ENCODE measurements at places on chromosomes 2 and 18.

GRCh38 chr2:96584017-96584416, 47.5 kb downstream of the ARID5A start:
- DNase-seq: no peak

GRCh38 chr2:30414961-30415360, 32.1 kb upstream of the LCLAT1 start:
- no peak for DNase-seq

DNA sequence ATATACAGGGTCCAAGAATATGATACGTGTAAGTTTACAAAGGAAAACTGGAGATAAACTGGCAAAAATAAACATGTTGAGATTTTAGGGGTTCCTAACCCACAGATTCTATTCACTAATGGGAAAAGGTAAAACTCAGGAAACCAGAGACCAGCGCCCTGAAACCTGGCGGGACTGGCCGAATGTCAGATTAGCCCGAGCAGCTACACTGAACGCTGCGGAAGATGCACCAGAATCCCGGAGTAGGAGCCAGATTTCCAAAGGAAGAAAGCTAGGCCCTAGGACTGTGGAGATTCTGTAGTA, 679 bp upstream of the WDR75 start:
- no peak for DNase-seq

GRCh38 chr2:239093952-239094351, 246.1 kb downstream of the TWIST2 start:
- no peak for DNase-seq

GRCh38 chr18:58412844-58413666, 215.8 kb downstream of the ALPK2 start:
- DNase-seq: no peak

DNA sequence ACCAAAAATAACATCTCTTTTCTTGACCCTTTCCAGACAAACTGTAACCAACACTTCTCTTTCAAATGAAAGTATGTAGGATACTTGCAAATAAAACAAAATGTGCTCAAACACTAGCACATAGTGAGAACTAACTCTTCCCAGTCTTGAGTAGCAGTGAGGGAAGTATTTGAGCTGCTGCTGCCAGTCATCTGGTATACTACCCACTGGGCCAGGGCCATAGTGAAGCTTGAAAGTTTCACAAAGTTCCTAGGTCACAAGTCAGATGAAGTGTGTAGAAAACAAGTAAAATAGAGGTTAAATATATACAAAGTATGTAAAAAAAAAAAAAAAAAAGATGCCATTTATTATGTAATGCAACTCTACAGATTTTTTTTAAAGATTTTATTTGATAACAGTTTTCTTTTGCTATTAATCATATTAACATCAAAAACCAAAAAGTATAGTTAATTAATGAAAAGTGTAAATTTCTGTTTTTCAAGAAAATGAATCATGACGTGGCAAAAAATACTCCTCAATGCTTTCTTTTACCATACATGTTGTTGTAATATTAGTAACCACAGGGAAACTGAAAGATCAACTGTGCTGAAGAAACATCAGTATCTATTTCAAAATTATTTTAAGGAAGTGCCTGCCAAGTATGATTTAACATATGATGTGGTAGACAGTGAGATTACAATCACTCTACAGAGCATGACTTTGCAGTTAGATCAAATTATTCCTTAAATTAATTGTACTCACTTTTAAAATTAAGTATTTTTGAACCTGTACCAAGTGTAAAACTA, 21.6 kb upstream of the TRIB2 start:
- DNase-seq: no peak

- DNase-seq: no peak
Measured at GRCh38 chr2:206273905-206274304, 558 bp upstream of the ZDBF2 start.

DNA sequence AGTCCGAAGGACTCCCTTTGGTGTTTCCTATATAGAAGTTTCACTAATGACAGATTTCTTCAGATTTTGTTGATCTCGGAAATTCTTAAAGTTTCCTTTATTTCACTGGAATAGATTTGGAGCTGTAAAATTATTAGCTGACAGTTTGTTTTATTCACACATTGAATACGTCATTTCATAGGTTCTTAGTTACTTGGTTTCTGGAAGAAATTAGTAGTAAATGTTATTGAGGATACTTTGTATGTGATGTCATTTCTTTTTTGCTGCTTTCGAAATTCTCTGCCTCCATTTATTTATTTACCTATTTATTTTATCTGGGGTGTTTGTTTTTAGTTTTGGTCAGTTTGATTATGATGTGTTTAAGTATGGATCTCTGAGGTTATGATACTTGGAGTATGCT, 1205.9 kb upstream of the GYPC start:
- DNase-seq: no peak

DNA sequence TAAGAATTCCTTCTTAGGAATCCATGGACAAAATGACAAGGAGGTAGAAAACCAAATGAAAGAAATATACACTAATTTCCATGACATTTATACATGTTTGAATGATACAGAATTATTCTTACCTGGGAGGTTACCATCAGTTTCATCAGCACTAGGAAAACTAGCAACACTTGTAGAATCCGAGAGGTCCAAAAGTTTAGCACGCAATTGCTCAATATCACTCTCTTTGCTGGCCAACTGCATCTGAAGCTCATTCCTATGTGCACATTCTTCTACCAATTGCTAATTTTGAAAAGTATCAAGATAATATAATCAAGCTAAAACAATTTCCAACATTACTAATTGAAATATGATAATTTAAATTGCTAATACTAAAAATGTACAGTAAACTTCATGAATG, 144.8 kb downstream of the ROCK1 start:
- DNase-seq: no peak

GRCh38 chr2:157439824-157440186, 4.1 kb downstream of the CYTIP start:
- DNase-seq: peak; percentile 74

DNA sequence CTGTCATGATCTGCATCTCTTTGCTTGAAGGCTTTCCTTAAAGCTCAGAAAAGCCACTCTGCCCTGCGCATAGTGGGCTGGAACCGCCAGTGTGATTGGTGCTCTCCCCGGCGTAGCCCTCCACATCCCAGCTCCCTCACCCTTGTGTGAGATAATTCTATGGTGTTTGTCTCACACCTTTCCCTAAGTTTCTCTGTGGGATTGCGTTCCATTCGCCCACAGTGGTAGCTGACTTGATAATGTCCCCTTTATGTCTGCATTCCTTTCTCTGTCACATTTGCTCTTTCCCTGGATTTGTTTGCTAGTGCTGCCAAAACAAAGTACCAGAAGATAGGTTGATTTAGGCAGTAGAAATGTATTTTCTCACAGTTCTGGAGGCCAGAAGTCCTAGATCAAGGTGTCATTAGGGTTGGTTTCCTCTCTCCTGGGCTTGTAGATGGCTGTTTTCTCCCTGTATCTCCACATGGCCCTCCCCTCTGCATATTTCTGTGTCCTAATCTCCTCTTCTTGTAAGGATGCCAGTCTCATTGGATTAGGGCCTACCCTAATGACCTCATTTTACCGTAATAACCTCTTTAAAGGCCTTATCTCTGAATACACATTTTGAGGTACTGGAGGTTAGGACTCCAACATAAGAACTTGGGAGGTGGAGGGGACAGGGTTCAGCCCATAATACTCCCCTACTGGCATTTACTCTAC, 7.4 kb upstream of the TMEM87B start:
- DNase-seq: no peak

GRCh38 chr18:7548221-7548620, 18.9 kb upstream of the PTPRM start:
- no peak for DNase-seq

DNA sequence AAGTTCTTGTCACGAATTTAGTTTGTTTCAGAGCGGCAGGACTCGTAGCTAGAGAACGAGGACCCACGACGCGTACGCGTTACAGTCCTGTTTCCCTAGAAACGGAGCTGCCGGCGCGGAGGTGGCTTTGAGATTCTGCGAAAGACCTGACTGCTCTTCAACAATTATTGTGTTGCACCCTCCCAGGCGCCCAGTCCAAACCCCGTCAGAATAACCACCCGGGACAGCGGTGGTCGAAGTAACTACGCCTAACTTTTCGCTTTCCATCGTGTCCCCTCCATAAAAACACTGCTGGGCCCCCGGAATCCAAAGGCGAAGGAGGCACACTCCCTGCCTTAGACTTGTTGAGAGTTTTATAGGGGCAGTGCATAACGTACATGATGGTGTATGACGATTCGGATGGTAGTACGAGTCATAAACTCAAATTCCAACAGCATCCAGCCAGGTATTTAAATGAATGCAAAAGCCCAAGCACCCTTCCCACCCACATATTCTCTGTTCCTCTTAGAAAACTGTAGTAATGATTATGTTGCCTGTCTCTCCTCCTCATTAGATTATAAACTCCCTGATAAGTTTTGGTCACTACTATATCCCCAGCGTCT, 651 bp upstream of the STAM2 start:
- no peak for DNase-seq

DNA sequence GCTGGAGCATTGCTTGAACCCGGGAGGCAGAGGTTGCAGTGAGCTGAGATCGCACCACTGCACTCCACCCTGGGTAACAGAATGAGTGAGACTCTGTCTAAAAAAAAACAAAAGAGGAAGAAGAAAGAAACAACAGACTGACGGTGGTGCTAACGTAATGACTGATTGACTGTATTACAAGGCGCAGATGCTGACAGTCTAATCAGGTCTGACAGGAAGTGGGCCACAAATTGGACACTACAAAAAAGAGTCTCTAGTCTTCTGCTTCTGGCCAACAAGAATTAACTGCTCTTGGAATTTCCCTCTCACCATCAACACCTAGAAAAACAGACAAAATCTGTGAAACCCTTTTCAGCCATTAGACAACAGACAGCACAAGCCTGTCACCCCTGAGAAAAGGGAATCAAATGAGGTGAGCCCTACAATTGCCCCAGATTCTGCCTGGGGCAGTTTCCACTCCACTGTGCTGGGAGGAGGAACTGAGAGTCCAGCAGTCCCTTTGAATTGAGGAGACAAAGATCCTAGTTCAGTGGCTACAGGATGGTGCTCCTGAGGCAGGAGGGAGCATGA, 43.3 kb downstream of the SNED1 start:
- DNase-seq: no peak

- DNase-seq: no peak
Measured at GRCh38 chr2:188813315-188813714, 160.9 kb upstream of the COL3A1 start.

DNA sequence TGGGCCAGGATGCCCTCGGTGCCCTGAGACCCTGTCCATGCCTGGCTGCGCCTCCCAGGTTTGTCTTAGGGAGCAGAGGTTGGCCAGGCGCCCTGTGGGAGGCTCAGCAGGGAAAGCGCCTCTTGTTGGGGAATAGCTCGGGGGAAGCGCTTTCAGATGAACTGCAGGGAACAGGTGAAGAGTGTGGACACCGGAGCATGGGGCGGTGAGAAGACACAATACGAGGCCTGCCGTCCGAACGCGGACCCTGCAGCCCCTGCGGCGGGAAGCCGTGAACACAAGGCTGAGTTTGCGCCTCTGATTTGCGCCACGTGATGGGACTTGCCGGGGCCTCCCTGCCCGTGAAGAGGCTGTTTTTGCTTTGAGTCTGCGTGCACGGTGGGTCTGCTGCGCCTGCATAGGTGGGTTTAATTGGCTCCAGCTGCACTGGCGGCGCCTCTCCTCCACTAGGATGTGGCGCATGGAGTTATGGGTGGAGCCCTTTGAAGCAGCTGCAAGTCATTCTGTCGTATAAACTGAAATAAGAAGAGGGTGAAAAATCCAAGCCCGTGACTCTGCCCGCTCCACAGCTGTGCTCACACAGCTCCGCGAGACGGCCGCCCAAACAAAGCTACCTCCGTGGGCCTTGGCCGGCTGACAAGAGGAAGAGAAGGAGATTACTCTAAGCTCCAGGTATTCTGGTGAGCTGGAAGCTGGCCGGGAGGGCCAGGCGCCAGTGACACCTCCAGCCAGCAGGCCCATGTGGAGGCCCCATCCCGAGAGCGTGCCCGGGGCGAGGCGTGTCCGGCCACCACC, 103.5 kb upstream of the CTDP1 start:
- DNase-seq: no peak

- DNase-seq: no peak
Measured at GRCh38 chr2:240836781-240837467, 16.9 kb upstream of the KIF1A start.

DNA sequence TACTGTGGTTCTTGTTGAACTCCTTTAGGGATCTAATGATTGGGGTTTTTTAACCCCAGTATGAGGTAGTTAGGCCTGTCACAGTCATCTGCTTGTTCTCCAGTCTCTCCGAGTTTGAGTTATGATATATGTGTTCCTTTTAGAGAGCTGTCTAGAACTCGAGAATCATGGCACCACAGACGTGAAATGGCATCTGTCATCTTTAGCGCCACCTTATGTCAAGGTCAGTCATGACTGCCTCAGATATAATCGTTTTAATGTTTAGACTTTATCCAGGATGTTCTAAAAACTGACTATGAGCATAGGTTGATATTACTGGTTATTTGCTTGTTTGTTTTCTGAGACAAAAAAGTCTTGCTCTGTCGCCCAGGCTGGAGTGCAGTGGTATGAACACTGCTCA, 112.2 kb downstream of the CEP192 start:
- no peak for DNase-seq

- no peak for DNase-seq
Measured at GRCh38 chr2:126888046-126888445, 10.6 kb upstream of the TEX51 start.

DNA sequence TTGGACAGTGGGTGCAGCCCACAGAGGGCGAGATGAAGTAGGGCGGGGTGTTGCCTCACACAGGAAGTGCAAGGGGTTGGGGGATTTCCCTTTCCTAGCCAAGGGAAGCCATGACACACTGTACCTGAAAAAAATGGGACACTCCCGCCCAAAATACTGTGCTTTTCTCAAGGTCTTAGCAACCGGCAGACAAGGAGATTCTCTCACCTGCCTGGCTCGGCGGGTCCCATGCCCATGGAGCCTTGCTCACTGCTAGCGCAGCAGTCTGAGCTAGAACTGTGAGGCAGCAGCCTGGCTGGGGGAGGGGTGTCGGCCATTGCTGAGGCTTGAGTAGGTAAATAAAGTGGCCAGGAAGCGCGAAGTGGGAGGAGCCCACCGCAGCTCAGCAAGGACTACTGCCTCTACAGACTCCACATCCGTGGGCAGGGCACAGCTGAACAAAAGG, 244.7 kb downstream of the NBAS start:
- peak; percentile 10 for DNase-seq

GRCh38 chr2:238091436-238092060, 8.6 kb upstream of the ESPNL start:
- no peak for DNase-seq

- peak; percentile 58 for DNase-seq
Measured at GRCh38 chr2:42493468-42494354, at the start of gene KCNG3. Gene KCNG3, minus strand, starts transcription at chr2:42493982. Its CDS starts 481 bp downstream, at chr2:42493501.

- no peak for DNase-seq
Measured at GRCh38 chr2:14975381-14975780, 342.9 kb downstream of the LRATD1 start.

DNA sequence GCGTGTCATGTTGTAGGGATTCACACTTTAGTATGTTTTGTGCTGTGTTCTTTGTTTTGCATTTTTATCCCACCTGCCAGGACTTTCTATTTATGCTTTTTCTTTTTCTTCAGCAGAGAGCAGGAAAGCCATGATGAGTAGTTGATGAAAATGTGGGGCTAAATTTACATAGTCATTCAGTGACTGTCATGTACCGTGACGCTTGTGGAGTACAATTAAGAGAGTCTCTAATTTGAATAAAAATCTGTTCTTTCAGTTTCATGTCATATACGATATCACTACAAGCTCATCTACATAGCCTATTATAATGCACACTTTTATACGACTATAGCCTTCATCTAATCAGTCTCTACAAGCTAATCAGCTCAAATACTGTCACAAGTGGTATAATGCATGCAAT, 112.7 kb upstream of the SPATS2L start:
- no peak for DNase-seq
